Small intestine (tissue), 16 donors: ENCODE measurements at places on chromosomes 5 and 9.
A peak's percentile ranks its signal among the peaks of the same experiment; 100 is the strongest.

GRCh38 chr5:142929587-142929986 lies 159.4 kb downstream of the ARHGAP26 start:
- no peak overlapping the region for H3K27ac ChIP-seq
- no peak overlapping the region for H3K4me3 ChIP-seq
- no peaks in the 10 kb centered on the region for H3K4me1 ChIP-seq
- no peak for DNase-seq
- H3K27me3 ChIP-seq: no peaks in the 10 kb centered on the region

DNA sequence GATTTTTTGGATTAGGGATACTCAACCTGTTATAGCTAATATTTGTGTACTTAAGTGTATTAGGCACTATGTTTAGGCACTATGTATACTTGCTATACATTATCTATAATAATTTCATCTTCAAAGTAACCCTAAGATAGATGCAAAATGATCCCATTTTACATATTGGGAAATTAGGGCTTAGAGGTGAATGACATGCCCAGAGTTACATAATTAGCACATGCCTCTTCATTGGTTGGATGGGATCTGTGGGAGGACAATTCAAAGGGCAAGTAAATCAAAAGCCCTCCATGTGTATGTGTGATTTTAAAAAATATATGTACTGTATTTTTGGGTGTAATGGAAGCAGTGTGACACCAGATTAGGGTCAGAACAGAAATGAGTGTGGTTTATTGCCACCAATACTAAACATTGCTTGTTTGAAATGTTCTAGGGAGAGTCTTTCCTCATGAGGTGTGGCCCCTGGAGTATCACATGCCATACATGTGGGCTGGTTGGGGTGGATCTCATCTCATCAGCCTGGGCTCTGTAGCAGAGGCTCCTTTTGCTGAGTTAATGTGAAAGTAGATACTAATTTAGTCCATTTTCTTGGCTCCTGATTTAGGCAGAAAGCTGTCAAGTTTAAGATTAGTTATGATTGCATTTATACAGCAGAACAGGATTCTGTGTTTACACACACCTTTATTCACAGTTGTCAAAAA lies 5.5 kb downstream of the C9orf85 start:
- H3K36me3 ChIP-seq: peaks cover 7% of the 10 kb centered on the region
- no peaks in the 10 kb centered on the region for H3K27me3 ChIP-seq
- H3K4me1 ChIP-seq: peaks cover 6% of the 10 kb centered on the region
- H3K4me3 ChIP-seq: no peak overlapping the region

- H3K27ac ChIP-seq: no peak overlapping the region
- no peak overlapping the region for H3K4me3 ChIP-seq
Measured at GRCh38 chr5:15585841-15586591, 86.0 kb downstream of the FBXL7 start.

DNA sequence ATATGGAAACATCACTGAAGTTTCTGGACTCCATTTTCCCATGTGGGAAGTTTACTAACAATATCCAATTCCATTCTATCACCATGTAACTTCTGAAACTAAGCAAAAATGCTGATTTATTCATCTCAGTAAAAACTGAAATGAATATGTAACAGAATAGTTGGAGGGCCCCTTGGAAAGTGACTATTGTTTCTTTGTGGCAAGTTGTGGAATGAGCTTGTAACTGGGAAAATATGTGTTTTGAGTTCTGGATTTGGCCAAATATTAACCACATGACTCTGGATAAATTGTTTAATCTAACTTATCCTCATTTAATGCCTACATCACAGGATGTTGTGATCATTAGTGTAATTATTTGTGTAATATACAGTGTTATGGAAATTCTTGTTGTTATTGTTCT lies 619.3 kb downstream of the TLE4 start:
- H3K4me3 ChIP-seq: no peak overlapping the region
- no peak overlapping the region for H3K27ac ChIP-seq
- no peak for DNase-seq
- H3K27me3 ChIP-seq: no peaks in the 10 kb centered on the region

GRCh38 chr5:9169557-9169902 lies 376.3 kb downstream of the SEMA5A start:
- no peaks in the 10 kb centered on the region for H3K36me3 ChIP-seq
- no peak for DNase-seq
- no peak overlapping the region for H3K27ac ChIP-seq
- H3K4me3 ChIP-seq: no peak overlapping the region
- H3K4me1 ChIP-seq: no peaks in the 10 kb centered on the region

DNA sequence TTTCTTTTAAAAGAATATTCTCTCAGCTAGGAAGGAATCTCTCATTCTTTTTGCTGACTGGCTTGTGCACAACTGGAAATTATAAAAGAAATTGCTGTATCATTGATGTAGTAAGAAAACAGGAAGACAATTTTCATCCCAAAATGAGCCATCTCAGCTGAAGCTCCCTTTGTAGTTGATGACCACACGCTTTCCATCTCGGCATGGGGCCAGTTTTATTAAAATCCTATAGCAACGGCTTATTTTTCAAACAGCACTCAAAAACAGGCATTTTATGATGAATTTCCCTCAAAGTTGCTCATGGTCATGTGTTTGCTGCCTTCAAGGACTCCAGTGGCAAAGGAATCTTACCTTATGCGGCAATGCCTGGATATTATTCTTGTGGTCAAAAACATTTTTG lies 62.4 kb upstream of the GLIS3 start:
- peaks cover 3% of the 10 kb centered on the region for H3K4me1 ChIP-seq
- H3K27me3 ChIP-seq: no peaks in the 10 kb centered on the region
- no peaks in the 10 kb centered on the region for H3K36me3 ChIP-seq
- no peak overlapping the region for H3K4me3 ChIP-seq
- no peak for DNase-seq

DNA sequence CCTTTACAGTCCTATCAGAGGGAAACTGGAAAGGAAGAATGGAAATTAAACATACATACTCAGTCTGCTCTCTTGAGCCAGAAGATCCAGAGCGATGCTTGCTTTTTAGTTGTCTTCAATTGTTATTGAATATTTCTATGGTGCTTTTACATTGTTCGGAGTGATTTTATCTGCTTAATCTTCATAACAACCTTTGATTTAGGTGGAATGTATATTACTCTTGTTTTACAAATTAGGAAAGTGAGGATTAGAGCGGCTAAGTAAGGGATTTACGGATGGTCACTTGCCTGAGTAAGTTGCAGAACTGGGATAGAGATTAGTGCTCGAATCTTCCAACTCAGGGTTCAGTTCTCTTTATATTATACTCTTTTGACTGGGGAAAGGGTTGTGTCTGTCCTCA lies 69.1 kb downstream of the PBX3 start:
- H3K27ac ChIP-seq: no peak overlapping the region
- no peaks in the 10 kb centered on the region for H3K27me3 ChIP-seq
- H3K4me1 ChIP-seq: no peaks in the 10 kb centered on the region

- peaks cover 3% of the 10 kb centered on the region for H3K4me1 ChIP-seq
- DNase-seq: no peak
- H3K27ac ChIP-seq: no peak overlapping the region
- no peak overlapping the region for H3K4me3 ChIP-seq
- no peaks in the 10 kb centered on the region for H3K36me3 ChIP-seq
- H3K27me3 ChIP-seq: no peaks in the 10 kb centered on the region
Measured at GRCh38 chr9:90457386-90458190, 185.0 kb downstream of the DIRAS2 start.

DNA sequence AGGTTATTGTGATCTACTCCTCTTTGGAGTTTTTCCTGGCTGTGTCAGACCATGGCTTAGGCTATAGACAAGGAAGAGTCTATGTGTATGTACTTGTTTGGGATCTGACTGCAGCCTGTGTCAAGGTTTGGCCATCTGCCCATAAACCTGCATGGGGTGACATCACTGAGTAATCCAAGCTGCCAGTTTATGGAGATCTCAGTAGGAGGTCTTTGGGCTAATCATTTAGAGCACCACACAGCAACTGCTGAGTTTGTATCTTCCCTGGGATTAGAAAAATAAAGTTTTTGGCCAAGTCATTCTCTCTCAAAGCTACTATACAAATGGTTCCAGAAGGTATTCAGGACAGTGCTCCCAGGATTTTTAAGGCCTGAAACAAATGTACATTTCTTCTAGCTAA lies 65.5 kb upstream of the HSPB3 start:
- H3K4me3 ChIP-seq: no peak overlapping the region
- no peak overlapping the region for H3K27ac ChIP-seq
- H3K4me1 ChIP-seq: no peaks in the 10 kb centered on the region
- DNase-seq: peak; percentile 44
- no peaks in the 10 kb centered on the region for H3K36me3 ChIP-seq

DNA sequence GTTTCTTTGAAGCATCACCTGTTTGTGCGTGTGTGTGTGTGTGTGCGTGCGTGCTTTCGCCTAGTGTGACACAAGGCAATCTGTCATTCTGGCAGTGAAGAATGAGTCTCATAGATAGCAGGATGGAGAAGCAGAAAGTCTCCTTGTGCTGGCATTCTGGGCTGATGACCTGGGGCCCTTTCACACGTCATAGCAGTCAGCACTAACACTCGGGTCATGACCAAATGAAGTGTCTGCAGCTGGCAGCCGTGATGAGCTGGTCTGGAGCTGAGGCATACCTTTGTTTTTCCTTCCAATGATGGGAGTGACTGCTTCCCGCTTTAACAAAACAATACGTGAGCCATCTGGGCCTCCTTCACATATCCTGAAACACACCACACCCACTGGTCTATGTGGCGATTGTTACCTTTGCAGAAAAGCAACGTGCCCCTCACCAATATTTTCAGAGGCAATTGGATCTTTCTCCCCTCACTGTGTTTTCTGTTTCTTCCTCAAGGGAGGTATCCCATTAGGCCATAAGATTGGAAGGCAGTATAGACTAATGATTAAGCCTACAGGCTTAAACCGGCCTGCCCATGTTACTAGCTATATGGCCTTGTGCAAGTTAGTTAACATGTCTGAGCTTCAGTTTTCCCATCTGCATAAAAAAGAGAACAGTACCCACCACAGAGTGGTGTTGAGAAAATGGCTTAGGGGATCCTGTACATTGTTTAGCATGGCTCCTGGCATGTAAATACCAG lies 88.8 kb downstream of the SREK1 start:
- no peak overlapping the region for H3K4me3 ChIP-seq
- no peaks in the 10 kb centered on the region for H3K36me3 ChIP-seq
- no peak overlapping the region for H3K27ac ChIP-seq
- H3K27me3 ChIP-seq: peaks cover 5% of the 10 kb centered on the region
- no peaks in the 10 kb centered on the region for H3K4me1 ChIP-seq

DNA sequence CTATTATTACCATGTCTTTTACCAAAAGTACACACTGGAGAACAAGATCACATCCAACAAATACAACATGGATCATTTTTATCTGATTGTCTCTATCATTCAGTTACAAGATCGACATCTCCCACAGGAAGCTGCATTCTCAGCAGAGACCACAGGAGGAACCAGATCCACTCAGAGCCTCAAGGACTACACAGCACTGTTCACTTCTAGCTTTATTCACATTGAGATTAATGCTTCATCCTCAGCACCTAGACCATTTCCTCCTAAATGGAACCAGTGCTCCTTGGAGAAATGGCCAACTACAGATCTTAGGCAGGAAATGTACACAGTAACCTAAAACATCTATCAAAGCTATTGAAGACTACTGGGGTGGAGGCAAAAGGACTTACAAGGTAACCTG lies 13.3 kb upstream of the C5orf15 start:
- H3K27me3 ChIP-seq: no peaks in the 10 kb centered on the region
- no peak overlapping the region for H3K4me3 ChIP-seq
- DNase-seq: no peak
- H3K36me3 ChIP-seq: peaks cover 67% of the 10 kb centered on the region
- H3K27ac ChIP-seq: no peak overlapping the region

DNA sequence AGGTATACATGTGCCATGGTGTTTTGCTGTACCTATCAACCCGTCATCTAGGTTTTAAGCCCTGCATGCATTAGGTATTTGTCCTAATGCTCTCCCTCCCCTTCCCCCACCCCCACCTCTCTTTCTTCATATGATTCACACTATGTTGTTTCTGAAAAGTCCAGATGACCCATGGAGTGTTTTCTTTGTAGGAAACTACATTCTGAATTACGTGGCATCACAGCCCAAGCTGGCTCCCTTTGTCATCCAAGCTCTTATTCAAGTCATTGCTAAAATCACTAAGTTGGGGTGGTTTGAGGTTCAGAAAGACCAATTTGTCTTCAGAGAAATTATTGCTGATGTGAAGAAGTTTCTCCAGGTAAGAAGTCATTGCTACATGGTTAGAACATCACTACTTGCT lies 30.4 kb downstream of the RANBP17 start:
- no peaks in the 10 kb centered on the region for H3K27me3 ChIP-seq
- H3K4me1 ChIP-seq: no peaks in the 10 kb centered on the region

- no peaks in the 10 kb centered on the region for H3K27me3 ChIP-seq
- DNase-seq: peak; percentile 85
Measured at GRCh38 chr5:139633295-139634027, 14.7 kb upstream of the CXXC5 start.

DNA sequence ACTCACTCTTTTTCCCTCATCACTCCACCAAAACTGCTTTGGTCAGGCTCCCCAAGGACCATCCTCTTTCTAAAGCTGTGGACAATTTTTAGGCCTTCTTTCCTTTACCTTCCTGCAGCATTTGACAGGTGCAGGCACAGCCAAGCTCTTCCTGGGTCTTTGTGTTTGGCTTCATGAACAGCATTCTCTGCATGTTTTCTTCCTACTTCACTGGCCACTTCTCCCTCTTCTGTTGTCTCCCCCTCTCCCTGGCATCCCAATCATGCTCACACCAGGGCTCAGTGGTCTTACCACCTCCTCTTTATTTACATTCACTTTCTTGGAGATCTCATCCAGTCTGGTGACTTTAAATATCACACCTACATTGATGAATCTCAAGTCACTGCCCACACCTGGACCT lies 51.1 kb downstream of the CTNND2 start:
- H3K36me3 ChIP-seq: no peaks in the 10 kb centered on the region
- no peaks in the 10 kb centered on the region for H3K27me3 ChIP-seq
- no peak overlapping the region for H3K4me3 ChIP-seq

GRCh38 chr5:174725261-174725990 lies 1.0 kb downstream of the MSX2 start:
- no peaks in the 10 kb centered on the region for H3K36me3 ChIP-seq
- no peaks in the 10 kb centered on the region for H3K4me1 ChIP-seq
- H3K27ac ChIP-seq: no peak overlapping the region

- peak within 1 kb of the TSS; percentile 68 for H3K27ac ChIP-seq
- H3K36me3 ChIP-seq: no peaks in the 10 kb centered on the region
- peak within 1 kb of the TSS; percentile 25 for H3K4me3 ChIP-seq
Measured at GRCh38 chr9:110579034-110579861, at the start of gene SVEP1. Gene SVEP1, minus strand, starts transcription at chr9:110579741. Its CDS starts 198 bp downstream, at chr9:110579543.

- H3K4me3 ChIP-seq: no peak overlapping the region
- H3K36me3 ChIP-seq: no peaks in the 10 kb centered on the region
- no peak overlapping the region for H3K27ac ChIP-seq
- no peak for DNase-seq
Measured at GRCh38 chr9:108803428-108804065, 52.2 kb downstream of the ACTL7B start.

GRCh38 chr9:121463026-121463807 lies 36.4 kb downstream of the GGTA1 start:
- H3K27ac ChIP-seq: no peak overlapping the region
- DNase-seq: peak; percentile 21
- H3K27me3 ChIP-seq: no peaks in the 10 kb centered on the region
- H3K36me3 ChIP-seq: no peaks in the 10 kb centered on the region
- H3K4me3 ChIP-seq: no peak overlapping the region
